CD4-positive, alpha-beta T cell treated with Interleukin-17A for 1 hour (primary cell): ENCODE measurements at places on chromosomes 1 and 21.

GRCh38 chr1:23745515-23745914 is 2.2 kb downstream of the ELOA start:
- peak; percentile 40 for DNase-seq

GRCh38 chr1:233721004-233721595 is 107.2 kb downstream of the KCNK1 start:
- DNase-seq = no peak

- DNase-seq = no peak
Measured at GRCh38 chr1:5904551-5904950, 87.7 kb downstream of the NPHP4 start.

DNA sequence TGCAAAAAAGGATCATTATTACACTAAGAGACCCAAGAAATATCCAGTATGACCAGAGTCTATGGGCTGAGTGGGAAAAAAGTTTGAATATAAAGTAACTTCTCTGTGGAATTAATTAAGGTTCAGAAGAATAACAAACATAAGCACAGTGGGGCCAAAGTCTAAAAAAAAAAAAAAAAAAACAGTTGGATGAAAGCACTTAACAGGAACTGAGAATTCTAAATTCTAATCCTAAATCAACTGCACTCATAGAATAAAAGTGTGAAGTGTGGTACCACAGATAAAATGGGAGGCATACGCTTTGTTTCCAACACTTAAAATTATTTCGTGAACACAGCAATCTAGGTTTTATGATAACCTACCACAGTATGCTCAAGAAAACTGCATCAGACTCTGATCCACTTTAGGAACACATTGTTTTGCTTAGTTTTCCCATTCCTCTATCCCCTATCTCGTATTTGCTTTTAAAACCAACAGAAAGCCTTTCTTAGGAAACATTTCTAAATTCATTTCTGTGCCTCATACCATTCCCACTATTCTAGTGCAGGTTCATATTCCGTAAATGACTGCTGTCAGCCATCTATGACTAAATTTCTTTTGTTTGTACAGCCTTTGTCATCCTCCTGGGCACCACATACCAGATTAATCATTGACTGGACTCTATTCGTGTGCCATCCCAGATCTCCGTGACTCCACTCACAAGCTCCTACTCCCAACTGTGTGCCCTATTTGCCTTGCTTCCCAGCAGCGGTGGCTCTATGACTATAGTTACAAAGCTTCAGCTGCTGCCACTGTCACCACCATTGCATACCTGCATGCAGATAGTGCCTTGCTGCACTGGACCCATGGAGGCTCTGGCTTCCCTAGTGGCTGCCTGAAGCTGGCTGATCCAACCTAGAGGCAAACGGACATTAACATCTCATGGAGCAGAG is 24.9 kb downstream of the CHML start:
- no peak for DNase-seq

- DNase-seq = peak; percentile 60
Measured at GRCh38 chr1:168531615-168532345, 12.0 kb downstream of the XCL2 start.

DNA sequence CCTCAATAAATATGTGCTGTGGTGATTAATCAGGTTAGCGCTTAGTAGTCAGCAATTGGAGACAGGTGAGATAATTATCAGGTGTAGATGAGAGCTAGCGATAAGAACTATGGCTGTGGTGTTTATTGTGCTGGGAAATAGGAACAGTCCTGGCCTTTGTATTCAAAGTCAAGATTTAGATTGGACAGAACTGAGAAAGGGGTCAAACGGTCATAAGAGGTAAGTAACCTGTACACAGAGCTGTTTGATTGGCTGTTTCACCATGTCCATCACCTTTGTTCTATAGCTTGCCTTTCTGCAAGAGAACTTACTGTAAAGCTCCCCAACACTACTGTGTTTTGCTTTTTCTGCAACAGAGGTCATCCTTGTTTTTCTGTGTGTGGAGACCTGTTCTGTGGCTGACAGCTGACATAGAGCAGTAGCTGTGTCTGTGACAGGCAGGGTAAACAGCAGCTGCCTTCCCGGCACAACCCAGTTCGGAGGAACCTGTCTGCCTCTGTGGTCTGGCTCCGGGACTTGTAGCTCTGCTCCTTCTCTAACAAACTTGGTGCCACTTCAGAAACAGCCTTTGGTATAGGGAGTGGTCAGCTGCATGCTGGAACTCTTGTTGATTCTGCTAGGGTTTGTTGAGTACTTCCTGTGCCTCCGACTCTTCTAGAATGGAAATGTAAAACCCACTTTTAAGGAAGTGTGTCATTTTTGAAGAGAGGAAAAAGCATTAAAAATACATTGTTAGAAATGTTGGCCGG is 21.1 kb upstream of the CDC42 start:
- DNase-seq = peak; percentile 40

DNA sequence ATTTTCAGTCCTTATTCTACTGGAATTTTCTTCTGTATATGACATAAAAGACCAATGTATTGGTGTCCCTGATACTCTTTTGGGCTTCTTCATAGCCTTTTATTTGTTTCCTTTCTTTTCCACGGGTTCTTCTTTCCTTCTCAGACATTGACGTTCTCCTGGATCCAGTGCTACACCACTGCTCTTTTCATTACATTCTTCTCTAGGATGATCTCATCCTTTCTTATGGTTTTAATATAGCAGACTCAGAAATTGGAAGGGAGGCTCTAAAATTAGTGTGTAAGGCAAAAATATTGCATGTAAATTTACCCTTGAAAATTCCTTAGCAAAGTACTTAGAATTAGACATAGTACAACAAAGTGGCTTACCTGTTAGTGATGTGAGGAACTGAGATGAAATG is 65.3 kb downstream of the SELENOF start:
- no peak for DNase-seq
